HFFc6 (cell line): ENCODE measurements at places on chromosomes 6 and 20. TPM values are rescaled to one million over a fixed set of nuclear protein-coding genes. Genes with fewer than 3 reads are reported as not detected.

The RPL7L1 gene
- 103 to 118 TPM (median 110 TPM) in 3 replicates for total RNA-seq

The POM121L2 gene
- total RNA-seq: not detected in 3 replicates

The MYB gene
- total RNA-seq: 0.12 to 0.38 TPM (median 0.30 TPM) in 3 replicates

The POLR1C gene
- total RNA-seq: 43.5 to 60.8 TPM (median 60.7 TPM) in 3 replicates

The CCDC170 gene
- 0.32 to 0.34 TPM (median 0.33 TPM) in 3 replicates for total RNA-seq

The CLPSL2 gene
- not detected in 2 replicates for total RNA-seq

GRCh38 chr6:43604174-43604573 lies 24.9 kb downstream of the GTPBP2 start:
- H3K4me1 ChIP-seq: peaks cover 25% of the 10 kb centered on the region
- no peak overlapping the region for H3K4me3 ChIP-seq
- H3K27ac ChIP-seq: peak overlapping the region; percentile 24
- no peaks in the 10 kb centered on the region for H3K27me3 ChIP-seq

- H3K27me3 ChIP-seq: peaks cover 21% of the 10 kb centered on the region
- H3K27ac ChIP-seq: no peak overlapping the region
- no peaks in the 10 kb centered on the region for H3K36me3 ChIP-seq
- H3K4me3 ChIP-seq: no peak overlapping the region
- DNase-seq: no peak
These were observed 179.9 kb downstream of the CDC5L start for GRCh38 chr6:44567406-44567805.

- H3K36me3 ChIP-seq: peaks cover 4% of the 10 kb centered on the region; the same call in 1 of the 2 replicates
- H3K27me3 ChIP-seq: no peaks in the 10 kb centered on the region
- H3K27ac ChIP-seq: no peak overlapping the region
- DNase-seq: no peak
These were observed 1289.1 kb upstream of the ADGRB3 start for GRCh38 chr6:67345946-67346345.

DNA sequence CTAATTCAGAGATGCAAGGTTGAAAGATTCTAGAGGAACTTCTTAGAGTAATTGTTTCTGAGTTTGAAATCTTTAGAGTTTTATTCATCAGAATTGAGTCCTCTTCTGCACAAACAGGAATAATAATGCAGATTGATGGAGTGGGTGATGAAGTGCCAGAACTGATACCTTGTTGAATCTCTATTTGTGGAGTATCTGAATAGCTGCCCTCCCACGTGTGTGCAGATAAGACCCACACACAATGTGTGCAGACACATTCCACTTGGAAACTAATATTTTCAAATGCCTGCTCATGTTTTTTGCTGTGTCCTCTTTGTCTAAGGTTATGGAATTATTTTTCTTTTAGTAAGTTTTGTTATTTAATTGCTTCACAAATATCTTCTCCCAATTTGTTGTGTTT lies 1167.8 kb upstream of the MAP3K7 start:
- H3K4me3 ChIP-seq: no peak overlapping the region
- H3K27ac ChIP-seq: no peak overlapping the region
- no peak for DNase-seq
- H3K4me1 ChIP-seq: no peaks in the 10 kb centered on the region
- H3K36me3 ChIP-seq: no peaks in the 10 kb centered on the region
- no peaks in the 10 kb centered on the region; the same call in 1 of the 2 replicates for H3K27me3 ChIP-seq

GRCh38 chr20:37868851-37869333 lies 34.0 kb upstream of the VSTM2L start:
- no peak overlapping the region for H3K4me3 ChIP-seq
- H3K4me1 ChIP-seq: peaks cover 8% of the 10 kb centered on the region; the same call in 1 of the 2 replicates
- no peak overlapping the region for H3K27ac ChIP-seq
- peaks cover 2% of the 10 kb centered on the region; the same call in 1 of the 2 replicates for H3K27me3 ChIP-seq
- DNase-seq: no peak
- peaks cover 10% of the 10 kb centered on the region; the same call in 1 of the 2 replicates for H3K36me3 ChIP-seq

DNA sequence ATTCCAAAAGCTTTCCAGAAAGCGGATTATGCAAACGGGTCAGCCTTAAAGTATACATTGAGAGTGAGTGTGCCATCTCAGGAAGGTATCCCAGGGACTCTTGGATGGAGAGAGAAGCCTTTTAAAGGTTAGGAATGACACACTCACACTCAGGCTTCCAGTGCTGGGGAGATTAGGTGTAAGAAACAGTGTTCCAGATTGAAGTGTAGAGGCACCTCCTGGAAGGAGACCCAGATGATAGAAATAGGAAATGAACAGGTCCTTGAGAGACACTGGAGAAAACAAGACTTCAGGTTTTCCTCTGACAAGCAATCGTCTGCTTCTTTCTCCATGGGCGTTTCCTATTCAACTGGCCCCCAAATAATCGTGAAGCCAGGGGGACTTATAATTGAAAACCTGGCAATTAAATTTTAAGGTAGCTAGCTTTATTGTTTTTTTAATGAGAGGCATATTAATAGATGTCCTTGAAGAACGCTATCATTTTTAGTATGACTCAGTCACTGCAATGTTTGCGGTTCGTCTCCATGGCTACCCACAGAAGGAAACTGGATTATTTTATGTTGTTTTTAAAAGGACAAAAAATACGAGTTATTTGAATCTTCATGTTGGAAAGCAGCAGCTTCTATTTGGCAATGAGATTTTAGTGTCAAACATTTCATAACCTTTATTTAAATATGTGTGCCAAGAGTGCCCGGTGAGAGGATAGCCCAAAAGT lies 85.3 kb downstream of the TRMT6 start:
- H3K36me3 ChIP-seq: no peaks in the 10 kb centered on the region
- peak; percentile 50 for DNase-seq
- H3K27me3 ChIP-seq: peaks cover 2% of the 10 kb centered on the region

- no peak overlapping the region for H3K4me3 ChIP-seq
- peaks cover 2% of the 10 kb centered on the region; the same call in 1 of the 2 replicates for H3K27me3 ChIP-seq
- H3K36me3 ChIP-seq: peaks cover 19% of the 10 kb centered on the region
- H3K4me1 ChIP-seq: peaks cover 65% of the 10 kb centered on the region
- DNase-seq: no peak
- no peak overlapping the region for H3K27ac ChIP-seq
These were observed 306.0 kb upstream of the THEMIS start for GRCh38 chr6:128206610-128207426.

DNA sequence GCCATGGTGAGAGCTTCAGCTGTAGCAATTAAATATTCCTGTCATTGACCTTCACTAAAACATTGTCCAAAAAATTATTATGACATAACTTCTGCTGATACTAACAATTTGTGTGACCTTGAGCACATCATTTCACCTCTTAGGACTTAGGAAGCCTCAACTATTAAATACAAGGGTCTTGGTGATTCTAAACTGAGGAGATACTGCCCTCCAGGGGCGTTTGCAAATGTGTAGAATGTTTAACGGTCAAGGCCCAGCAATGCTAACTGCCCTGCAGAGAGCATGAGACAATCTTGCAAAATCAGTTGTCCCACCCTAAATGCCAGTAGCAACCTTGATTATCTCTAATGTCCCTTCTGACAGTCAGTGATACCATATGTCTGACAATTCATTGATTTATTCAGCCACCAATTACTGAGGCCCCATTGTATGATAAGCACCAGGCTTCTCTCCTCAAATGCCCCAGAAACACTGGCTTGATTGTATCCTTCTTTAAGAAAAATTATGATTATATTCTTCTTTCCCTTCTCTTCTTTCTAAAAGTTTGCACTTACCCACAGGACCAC lies 284.1 kb upstream of the PLN start:
- no peak overlapping the region for H3K27ac ChIP-seq
- peaks cover 4% of the 10 kb centered on the region for H3K27me3 ChIP-seq
- DNase-seq: no peak
- no peaks in the 10 kb centered on the region for H3K4me1 ChIP-seq
- H3K4me3 ChIP-seq: no peak overlapping the region
